ENCODE measurements at places on chromosomes 4 and X. TPM values are rescaled to one million over a fixed set of nuclear protein-coding genes. Genes with fewer than 3 reads are reported as not detected.
A peak's percentile ranks its signal among the peaks of the same experiment; 100 is the strongest.

EVC2 gene
- 6.4 TPM for total RNA-seq

DNA sequence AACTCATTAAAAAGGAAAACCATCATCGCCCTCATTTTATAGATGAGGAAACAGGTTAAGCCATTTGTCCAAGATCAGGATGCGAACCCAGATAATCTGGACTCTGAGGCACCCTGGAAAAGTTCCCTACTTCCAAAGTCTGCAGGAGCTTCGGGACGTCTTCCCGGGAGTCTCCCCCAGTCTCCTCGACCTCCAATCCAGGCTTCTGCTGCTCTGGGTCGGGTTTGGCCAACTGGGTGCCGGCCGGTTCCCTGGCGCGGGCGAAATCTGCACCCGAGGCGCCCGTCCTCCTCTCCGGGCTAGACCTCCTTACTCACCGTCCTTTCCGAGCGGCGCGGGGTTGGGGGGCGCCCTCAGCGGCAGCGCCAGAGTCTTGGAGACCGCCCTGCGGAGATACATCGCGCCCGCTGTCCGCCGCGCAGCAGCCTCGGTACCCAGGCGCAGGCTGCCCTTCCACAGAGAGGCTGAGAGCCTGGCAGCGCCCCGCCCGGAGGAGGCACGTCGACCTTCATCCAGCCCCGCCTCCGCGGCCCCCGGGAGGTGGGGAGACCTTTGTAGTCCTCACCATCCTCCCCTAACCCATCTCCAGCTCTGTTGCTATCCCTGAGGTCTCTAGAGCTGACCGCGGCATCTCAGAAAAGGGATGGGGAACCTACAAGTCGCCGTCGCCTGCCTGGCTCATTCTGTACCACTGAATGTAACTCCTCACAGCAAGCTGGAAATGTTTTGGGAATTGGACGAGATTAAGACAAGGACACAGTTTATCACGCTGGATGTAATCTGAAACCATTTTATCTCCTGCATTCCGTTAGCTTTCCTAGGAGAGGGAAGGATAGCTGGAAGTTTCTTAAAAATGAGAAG is at the start of gene MGARP:
MGARP (minus strand) TSS at position 466 of the 861 bp plus-strand sequence; CDS start at position 399, 67 bp downstream.
- DNase-seq: peak; percentile 50

FAM9B gene
- total RNA-seq: not detected

DNA sequence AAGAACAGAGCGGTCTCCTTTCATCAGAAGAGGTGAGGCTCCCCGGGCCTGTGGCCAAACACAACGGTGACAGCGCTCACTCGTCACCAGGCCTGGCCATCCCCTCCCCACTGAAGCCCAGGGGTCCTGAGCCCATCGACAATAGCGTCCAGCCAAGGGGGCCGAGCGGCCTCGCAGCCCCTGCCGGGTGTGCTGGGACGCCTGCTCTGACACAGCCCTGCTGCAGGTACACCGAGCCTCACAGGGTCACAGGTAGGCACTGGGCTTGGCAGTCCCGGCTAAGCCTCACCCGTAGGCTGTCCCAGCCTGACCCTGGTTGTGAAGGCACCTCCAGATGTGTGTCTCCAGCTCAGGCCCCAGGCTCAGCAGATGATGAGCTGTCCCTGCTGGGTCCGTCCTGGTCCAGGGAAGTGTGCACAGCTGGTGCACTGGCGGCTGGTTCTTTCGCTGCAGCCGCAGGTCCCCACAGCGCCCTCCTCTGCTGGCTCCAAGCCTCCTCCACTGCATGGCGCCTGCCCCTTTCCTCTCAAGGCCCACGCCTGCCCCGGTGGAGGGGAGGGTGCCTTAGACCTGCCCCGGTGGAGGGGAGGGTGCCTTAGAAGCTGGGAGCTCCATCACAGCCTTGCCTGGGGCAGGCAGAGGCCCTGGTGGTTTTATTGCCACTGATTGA is 21.5 kb downstream of the UVSSA start:
- no peak for DNase-seq

DNA sequence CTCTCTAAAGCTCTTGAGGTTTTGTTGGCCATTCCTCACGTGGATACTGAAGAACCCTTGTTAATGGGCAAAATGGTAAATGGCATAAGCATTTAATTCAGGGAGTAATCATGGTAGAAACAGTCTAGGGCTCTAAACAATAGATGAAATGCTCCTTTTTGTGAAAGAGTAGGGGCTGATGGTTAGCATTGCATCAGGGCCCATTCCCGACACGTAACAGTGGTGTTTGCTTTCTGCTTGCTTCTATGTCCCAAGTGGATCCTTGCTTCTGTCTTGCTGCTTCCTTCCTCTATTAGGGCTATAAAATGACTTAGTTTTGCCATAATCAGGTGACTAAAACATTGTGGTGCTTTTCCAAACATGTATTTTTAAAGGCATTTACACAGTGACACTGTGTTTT is 230.9 kb upstream of the AFF2 start:
- no peak for DNase-seq

DNA sequence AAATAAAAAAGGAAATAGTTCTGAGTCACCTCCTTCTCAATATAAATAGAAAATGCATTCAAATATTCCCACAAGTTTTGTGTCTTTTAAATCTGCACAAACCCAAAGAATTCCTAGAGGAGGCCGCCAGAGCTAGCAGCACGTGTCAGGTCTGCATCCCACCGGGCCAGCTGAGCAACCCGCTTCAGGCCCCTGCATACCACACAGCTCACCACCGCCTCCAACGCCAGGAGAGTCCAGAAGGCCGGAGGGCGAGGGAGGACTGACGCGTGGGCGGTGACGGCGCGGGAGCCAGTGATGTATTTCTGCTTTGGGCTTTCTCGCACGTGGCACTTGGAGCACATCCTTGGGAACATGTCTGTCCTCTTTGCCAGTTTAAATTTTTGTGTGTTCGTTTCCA is 61.9 kb upstream of the CLDN34 start:
- DNase-seq: no peak

DNA sequence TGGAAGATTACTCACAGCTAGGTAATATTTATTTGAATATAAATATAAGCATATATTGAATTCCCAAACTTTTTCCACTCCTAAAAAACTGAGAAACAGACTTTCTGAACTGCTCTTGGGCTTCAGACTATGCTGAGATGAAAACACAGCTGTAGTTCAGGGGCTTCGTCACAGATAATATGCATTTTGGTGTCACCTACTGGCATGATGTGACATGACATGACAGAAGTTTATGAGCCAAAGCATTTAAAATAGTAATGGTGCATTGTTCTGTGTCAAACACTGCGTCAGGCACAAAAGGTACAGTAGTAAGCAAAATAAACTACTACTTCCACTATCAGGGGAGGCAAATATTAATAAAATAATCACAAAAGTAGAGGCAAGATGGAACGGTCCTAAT is 171.3 kb downstream of the BTC start:
- no peak for DNase-seq

DNA sequence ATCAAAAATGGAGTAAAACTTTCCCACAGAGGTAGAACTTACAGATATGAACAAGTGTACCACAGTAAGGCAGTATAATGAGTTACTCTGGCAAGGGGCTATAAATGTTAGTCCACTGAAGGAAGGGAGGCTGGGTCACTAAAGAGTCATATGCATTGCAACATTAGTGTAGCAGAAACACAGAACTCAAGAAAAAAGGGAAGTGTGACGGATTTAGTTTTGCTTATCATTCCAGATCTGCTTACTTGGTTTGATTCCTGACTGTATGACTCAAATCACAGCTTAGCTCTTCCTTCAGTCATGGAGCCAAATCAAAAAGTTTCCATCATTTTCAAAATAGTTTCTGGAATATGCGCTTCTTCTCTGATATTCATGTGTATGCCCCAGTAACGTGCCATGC is 148.7 kb downstream of the FSTL5 start:
- no peak for DNase-seq

DNA sequence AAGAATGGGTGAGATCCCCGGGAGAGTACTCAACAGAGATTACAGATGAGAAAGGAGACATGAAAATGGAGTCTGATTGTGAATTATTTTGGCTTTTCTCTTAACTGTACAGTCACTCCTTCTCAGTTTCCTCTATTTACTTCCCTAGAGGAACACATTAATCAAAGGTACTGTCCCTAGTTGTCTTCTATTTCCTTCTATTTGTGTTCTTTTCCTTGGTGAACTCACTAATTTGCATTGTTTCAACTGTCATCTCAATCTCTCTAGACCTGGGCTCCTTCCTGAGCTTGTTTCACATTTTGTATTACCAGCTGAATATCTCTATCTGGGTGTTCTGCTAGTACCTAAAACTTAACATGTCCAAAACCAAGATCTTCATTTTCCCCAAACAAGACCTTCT is 59.8 kb downstream of the ABCB7 start:
- DNase-seq: no peak

DNA sequence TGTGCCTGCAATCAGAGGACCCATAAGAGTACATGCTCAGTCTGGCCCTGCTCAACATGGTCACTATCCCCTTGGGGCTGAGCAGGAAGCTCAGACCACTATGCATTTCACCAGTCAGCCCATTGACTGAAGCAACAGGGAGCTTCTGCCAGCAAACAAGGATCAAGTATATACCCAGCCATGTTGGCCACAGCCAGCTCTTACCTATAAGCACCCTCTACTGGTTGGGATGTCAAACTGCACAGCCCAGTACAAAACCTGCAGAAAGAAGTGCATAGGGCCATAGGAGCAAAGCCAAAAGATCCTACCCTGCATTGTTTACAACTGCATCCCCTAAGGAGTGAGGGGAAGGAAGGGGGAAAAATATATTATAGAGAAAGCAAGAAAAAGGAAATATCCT is 214.4 kb upstream of the CPEB2 start:
- no peak for DNase-seq

DNA sequence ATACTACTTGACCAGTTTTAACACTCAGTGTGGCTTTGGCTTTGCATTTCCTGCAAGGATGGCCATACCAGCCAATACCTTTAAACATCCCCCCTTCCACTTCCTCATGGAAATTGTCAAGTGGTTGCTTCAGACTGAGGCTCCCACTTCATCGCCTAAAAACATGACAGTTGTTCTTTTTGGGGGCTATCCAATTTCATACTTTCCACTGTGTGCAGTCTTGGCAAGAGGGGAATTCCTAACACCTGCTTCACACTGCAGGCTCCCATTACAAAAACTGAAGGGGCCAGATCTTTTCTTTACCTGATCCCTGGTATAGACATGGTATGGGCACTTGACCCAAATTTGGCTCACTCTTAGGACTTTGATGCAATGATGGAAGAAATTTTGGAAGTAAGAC is 28.5 kb upstream of the TSR2 start:
- no peak for DNase-seq

DKK2 gene
- total RNA-seq: 0.34 TPM

Measured in H1 (cell line).